ENCODE measurements at places on chromosomes 6 and 20.

DNA sequence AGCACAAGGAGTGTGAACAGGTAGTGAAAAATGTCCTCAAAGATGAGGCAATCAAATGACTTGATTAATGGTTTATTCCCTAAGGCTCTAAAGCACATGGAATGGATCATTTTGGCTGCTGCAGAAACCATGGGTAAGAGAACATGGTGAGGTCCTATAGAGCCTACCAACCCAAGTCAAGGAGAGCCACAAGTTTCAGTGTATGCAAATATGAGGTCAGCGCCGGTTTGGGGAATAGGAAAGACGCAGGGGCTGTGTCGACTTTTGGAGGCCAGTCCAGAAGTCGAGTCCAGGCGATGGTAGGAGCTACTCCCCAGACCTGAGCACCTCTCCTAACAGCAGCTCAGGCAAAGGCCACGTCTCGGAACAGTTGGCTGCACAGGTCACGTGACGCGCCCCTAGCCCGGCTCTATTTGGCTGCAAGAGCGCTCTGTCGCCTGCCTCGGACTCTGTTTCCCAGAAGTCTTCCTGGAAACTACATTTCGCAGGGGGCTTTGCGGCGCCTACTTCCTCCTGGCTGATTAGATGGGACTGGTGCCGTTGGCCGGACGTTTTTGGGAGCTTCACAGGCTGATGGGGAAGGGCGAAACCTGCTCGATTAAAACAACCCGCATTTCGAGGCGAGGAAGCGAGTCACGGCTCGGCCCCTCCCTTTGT, 74.4 kb upstream of the CHD6 start:
- no peak for DNase-seq

DNA sequence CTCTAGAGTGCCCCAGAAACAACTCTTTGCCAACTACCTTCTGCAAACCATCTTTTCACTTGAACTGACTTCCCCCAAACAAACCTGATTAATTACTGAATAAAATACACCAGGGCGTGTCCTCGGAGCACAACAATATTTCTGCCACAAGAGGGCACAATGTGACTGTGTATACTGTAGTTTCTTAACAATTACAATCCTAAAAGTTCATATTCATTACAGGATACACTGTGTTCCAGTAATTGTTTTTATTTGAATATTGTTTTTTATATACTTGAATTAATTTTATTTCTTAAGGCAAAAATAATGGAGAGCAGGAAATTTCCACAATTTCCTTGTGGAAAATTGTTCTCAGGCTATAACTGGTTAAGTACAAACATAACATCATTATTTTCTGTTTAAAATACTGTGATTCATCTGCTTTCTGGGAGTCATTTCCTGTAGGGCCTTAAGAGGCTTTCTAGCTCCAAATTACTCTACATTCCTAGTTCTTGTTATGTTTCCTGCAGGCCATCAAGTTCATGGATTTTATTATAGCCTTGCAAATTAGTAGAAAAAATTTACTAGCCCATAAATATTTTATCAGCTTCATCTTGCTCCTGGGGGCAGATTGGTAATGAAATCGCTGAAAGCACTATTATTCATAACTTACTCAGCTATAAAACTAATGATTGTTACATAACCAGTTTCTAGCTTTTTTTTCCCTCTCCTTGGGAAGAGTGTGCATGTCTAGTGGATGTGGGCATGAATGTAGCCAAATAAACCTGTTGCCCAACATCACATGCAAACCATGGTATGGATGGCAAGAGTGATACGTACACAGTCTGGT, 51.9 kb upstream of the SLC22A16 start:
- DNase-seq = no peak

DNA sequence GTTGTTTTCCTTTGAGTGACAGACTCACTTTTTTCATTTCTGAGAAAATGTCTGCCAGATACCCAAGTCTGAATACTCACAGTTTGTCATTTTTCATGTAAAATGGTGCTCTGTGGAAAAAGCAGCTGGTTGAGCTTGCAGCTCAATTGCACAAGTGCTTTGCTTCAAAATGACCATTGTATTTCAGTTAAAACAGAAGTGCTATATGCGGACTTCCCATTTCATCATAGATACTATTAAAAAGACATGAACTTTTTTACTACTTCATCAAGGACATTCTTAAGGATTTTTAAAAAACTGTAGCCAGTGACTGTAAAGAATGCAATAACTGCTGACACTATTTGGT, 61.5 kb downstream of the KCNS1 start:
- no peak for DNase-seq

DNA sequence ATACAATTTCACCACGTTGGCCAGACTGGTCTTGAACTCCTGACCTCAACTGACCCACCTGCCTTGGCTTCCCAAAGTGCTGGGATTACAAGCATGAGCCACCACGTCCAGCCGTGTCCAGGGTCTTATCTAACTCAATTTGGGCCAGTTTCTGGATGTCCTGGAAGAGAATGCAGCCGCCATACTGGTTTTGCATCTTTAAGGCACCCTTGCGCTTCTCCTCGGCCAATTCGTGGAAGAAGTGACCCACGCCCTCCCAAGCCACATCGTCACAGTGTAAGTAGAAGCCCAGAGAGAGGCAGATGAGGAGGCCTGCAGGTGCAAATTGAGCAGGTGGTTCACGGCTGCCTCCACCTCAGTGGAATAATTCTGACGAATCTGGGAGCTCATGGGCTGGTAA, 3.7 kb upstream of the ZNF335 start:
- no peak for DNase-seq

- no peak for DNase-seq
Measured at GRCh38 chr6:15088904-15089568, 156.8 kb upstream of the JARID2 start.

GRCh38 chr6:33000055-33000454, 9.3 kb downstream of the HLA-DOA start:
- DNase-seq = no peak

- no peak for DNase-seq
Measured at GRCh38 chr6:150713931-150714330, 114.2 kb downstream of the PLEKHG1 start.

GRCh38 chr20:23363257-23363649, 1.3 kb downstream of the GZF1 start:
- no peak for DNase-seq

DNA sequence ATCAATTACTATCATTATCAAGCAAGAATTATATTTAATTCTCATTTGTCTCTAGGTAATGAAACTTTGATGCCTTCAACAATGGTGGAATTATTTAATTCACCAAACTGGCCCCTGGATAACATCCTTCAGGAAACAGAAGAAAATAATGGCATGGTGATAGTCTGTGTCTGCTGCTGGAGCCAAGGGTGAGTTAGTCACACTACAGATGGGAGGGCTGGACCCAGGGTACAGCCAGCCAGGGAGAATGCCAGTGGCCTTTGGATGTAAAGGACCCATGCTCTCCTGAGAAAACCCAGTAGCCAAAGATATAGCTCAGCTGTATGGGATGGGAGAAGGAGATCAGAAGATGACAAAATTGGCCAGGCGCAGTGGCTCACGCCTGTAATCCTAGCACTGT, 60.0 kb upstream of the CNKSR3 start:
- DNase-seq = no peak

DNA sequence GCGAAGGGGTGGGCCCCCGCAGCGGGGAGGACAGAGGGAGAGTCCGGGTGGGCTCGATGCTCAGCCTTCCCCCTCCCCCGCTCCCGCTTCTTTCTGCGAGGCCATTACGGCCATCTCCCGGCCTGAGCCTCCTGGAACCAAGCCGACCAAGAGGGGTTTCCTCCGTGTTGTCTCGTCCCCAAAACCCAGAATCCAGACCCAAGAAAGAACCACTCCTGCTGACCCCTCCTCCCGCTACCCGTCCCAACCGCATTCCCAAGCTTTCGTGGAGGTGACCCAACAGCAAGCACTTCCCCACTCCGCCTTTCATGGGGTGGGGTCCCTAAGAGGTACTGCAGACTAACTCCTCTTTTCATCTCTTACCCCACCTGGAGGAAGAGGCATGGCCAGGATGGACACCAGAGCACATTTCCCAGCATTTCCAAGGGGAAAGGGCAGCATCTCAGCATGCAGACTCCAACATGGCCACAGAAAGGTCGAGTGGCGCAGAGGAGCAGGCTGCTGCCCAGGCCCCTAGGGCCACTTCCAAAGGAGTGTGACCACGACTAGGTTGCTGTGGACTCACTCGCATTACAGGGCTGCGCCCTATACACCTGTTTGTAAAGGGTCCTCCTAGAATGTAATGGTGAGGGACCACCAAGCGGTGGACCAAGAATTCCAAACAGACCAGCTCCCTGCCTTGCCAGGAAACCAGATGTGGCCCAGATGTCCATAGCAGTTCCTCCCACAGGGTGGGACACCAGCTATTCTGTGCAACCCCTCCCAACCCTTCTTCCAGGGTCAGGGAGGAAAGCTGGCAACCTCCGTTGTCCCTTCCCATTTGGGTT, 53.4 kb downstream of the MRPL14 start:
- no peak for DNase-seq

GRCh38 chr6:79797912-79798311, 149.4 kb downstream of the ELOVL4 start:
- no peak for DNase-seq

DNA sequence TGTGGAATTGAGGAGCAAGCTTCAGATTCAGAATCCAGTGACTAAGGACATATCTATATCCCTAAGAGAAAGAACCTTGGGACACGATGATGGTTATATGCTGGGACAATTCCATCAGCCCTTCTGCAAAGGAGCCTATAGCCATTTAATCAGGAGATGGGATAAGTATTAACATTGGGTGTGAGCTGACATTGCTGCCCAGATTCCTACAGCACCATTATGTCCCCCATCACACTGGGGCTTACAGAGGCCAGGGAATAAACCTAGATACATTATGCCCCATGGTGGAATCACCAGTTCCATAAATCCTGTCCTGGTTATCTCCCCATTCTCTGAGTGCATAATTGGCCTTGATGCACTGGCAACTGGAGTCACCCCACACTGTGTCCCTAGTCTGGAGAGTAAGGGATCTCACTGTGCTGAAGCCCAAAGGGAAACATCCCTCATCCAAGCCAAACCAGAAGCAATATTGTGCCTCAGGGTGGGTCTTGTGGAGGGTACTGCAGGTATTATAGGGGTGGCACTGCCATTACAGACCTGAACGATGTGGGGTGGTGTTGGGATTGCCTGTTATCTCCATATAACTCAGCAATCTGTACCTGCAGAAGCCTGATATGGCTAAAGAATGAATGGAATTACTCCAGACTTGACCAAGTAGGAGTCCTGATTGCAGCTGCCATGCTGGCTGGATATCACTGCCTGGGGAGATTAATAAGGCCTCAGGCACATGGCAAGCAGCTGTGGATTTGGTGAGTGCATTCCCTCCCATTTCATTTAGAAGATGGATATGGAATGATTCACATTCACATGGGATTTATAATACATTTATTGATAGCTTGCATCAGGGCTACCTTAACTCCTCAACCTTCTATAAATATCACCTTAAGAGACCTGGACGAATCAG, 5.0 kb downstream of the HLA-A start:
- no peak for DNase-seq

GRCh38 chr6:21104288-21104687, 489.3 kb upstream of the SOX4 start:
- DNase-seq = no peak

- DNase-seq = no peak
Measured at GRCh38 chr6:46208303-46208702, 37.5 kb upstream of the ENPP5 start.

DNA sequence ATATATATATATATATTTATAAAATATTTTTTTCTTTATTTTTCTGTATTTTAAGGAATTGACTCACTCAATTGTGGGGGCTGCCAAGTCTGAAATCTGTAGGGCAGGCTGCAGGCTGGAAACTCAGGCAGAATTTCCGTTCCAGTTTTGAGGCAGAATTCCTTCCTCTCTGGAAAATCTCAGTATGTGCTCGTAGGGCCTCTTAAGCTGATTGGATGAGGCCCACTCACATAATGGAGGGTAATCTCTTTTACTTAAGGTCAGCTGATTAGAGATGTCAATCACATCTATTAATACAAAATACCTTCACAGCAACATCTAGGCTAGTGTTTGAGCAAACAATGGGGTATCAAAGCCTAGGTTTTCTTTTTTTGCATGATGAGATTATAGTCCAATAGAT, 244.7 kb upstream of the RNF24 start:
- DNase-seq = no peak

- DNase-seq = no peak
Measured at GRCh38 chr6:140436023-140436811, 1061.8 kb upstream of the CITED2 start.

- no peak for DNase-seq
Measured at GRCh38 chr6:135434095-135434494, 63.4 kb downstream of the AHI1 start.

DNA sequence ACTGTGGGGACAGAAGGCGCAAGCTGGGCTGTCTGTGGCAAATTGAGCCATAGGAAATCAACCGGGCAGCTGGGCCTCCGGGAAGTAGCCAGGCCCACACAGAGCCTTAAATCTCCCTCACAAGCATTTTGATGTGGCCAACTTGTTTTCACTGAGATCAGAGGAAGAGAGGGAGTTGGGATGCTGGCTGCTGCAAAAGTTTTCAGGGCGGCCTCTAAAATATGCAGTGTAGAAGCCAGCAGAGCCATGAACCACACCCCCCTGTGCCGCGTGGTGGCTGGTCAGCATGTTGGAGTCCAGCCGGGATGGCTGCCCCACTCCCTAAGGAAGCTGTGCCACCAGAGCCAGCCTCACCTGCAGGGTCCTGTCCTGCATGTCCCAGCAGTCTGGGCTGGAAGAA, 167.4 kb downstream of the CDC5L start:
- no peak for DNase-seq

- DNase-seq = no peak
Measured at GRCh38 chr20:48926821-48927220, 5.3 kb downstream of the ARFGEF2 start.

DNA sequence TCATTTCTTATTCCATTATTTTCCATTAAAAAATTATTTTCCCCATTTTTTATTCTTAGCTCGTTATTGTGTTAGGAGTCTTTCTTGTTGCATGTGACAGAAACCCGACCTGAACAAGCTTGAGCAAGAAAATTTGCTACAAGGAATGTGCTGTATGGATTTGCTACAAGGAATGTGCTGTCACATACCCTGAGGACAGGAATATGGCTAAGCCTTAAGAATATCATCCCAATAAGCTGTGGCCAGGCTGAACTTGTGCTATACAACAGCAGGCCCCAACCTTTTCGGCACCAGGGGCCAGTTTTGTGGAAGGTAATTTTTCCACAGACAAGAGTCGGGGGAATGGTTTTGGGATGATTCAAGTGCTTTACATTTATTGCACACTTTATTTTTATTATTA, 114.0 kb downstream of the TRMT11 start:
- no peak for DNase-seq

- no peak for DNase-seq
Measured at GRCh38 chr6:32759669-32760068, 3.7 kb downstream of the HLA-DQB2 start.

Measured in GM12892 (cell line).